ENCODE measurements at places on chromosomes 6 and 20.

GRCh38 chr6:136568129-136568528 lies 17.9 kb upstream of the MAP7 start:
- no peak for DNase-seq

- no peak for DNase-seq
Measured at GRCh38 chr20:8162610-8163009, 30.5 kb downstream of the PLCB1 start.

GRCh38 chr6:71190809-71191208 lies 97.8 kb upstream of the OGFRL1 start:
- no peak for DNase-seq

GRCh38 chr6:166306378-166307081 lies 1.7 kb downstream of the PRR18 start:
- DNase-seq: no peak

GRCh38 chr6:28794175-28795002 lies 129.4 kb downstream of the TRIM27 start:
- peak; percentile 60 for DNase-seq

DNA sequence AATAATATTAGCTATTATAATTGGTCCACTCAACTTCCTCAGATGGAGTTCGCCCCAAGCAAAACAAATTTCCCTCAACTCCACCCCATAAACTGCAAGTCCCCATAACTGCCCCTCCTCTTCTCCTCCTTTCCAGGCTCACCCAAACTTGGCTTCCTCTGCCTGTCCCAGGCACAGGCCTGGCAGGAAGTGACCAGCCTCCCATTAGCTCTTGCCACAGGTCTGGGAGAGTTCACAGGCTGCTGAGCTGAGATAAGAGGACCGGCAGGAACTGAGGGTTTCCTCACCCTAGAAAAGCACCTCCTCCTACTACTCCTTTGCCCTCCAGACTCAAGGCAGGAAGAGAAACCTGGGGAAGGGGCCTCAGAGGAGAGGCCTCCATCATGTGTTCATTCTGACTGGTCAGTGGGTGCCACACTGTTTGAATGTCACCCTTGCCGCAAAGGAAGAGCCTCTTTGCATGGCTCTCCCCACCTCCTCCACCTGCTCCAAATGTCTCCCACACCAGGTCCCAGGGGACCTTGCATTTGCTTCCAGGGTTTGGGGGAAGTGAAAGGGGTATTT lies 24.5 kb upstream of the SMIM29 start:
- no peak for DNase-seq

- DNase-seq: peak; percentile 52
Measured at GRCh38 chr20:5658912-5659345, 91.3 kb upstream of the SHLD1 start.

GRCh38 chr20:3164763-3165410 lies 5.2 kb upstream of the FASTKD5 start:
- no peak for DNase-seq

DNA sequence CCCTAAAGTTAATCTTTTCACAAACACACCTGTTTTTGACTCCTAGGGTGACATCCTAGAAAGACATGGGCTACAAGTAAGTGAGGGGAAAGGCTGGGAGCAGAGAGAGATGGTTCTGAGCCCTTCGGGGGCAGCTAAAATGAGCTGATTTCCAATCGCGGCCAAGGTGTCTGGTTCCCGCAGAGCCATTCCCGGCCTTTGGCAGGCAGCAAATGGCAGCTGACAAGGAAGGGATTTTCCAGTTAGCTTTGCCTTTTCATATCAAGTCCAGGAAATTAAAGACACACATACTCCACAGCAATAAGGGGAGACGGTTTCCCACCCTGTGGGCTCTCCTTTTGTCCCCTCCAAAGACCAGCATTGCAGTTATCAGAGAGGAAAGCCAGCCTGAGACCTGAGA lies 228.5 kb downstream of the ZMYND8 start:
- DNase-seq: no peak

GRCh38 chr6:159777240-159777904 lies 12.0 kb downstream of the TCP1 start:
- no peak for DNase-seq

Measured in H4 (cell line).